ENCODE measurements at places on chromosomes 3 and 15.

DNA sequence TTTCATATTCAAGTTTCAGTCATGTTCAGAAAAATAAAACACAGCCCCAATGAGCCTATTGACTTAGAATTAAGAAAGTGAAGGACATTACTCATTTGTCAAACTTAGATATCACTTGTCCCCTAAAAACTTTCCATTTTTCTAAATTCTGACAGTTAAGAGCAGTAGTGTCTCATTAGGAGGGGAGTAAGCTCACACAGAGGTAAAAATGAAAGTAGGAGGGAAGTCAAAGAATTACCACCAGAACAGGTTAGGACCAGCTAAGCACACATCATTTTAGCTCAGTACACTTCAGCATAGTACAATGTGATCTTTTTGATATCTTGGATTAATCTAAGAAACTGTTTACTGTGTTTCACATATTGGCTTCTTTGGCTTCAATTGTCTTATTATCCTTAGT lies 64.3 kb downstream of the OSTN start:
- DNase-seq = no peak

DNA sequence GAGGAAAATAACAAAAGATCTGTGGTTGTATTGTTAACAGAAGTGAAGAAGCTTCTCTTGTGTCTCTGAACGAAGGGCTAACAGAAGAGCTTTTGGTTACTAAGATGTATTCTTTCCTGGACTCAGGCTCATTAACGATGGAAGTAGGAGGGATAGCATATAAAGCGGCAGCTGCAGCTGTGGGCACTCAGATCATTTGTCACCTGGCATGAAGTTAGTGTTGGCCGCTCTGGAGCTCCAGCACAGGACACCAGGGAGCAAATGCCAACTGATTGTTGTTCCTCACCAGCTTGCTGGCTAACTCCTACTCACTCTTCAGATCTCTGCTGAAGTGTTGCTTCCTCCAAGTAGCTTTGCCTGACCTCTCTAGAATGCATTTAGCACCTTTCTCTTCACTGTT lies 15.5 kb upstream of the SLITRK3 start:
- no peak for DNase-seq

DNA sequence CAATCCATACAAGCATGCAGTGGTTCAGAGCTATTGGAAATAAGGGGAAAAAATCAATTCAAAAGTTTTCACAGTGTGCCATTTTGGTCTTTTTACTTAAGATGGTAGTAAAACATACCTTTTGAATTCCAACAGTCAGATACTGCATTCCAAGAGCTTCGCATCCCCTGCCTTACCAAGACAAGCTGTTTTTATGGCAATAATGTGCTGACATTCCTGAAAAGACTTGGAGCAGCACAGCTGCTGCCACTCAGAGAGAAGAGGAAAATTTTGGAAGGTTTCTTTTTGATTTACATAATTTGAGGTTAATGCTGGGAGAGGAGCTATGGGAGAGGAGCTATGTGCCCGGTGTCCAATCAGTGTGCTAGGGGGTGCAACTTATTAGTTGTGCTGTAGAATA lies 148.3 kb downstream of the FEZF2 start:
- no peak for DNase-seq

DNA sequence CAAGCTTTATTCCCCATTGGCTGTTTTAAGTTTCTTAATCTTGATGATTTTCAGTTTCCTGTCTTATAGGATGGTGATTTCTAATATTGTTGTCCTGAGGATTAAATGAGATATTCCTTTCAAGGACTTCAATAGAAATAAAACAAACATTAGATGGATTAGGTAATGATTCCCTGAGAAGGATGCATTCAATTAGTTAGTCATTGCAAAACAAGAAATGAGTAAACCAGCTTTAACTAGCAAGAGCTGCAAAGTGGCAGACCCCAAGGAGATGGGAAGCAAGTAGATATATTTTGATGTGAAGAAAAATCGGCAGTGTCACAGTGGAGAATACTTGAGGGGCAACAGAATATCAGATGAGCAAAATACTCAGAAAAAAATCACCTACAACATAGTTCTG lies 849.1 kb downstream of the TUSC7 start:
- DNase-seq = no peak

- DNase-seq = no peak
These were observed 16.1 kb upstream of the RARRES1 start for GRCh38 chr3:158748237-158748828.

GRCh38 chr15:93770788-93771187 lies 460.6 kb upstream of the MCTP2 start:
- DNase-seq = no peak

- DNase-seq = no peak
These were observed 25.6 kb downstream of the ALPK3 start for GRCh38 chr15:84842781-84843180.

GRCh38 chr3:148528024-148528423 lies 169.7 kb upstream of the AGTR1 start:
- DNase-seq = no peak

- no peak for DNase-seq
These were observed 66.8 kb downstream of the RPL39L start for GRCh38 chr3:187072511-187072910.

GRCh38 chr15:35720019-35720418 lies 174.1 kb upstream of the DPH6 start:
- no peak for DNase-seq

GRCh38 chr3:165817160-165817709 lies 20.0 kb downstream of the BCHE start:
- DNase-seq = no peak

GRCh38 chr3:145953316-145953715 lies 207.7 kb downstream of the PLOD2 start:
- no peak for DNase-seq

GRCh38 chr15:39926526-39926925 lies 6.5 kb upstream of the GPR176 start:
- DNase-seq = no peak

- DNase-seq = no peak
These were observed 4.1 kb downstream of the LRIG1 start for GRCh38 chr3:66496746-66497145.

DNA sequence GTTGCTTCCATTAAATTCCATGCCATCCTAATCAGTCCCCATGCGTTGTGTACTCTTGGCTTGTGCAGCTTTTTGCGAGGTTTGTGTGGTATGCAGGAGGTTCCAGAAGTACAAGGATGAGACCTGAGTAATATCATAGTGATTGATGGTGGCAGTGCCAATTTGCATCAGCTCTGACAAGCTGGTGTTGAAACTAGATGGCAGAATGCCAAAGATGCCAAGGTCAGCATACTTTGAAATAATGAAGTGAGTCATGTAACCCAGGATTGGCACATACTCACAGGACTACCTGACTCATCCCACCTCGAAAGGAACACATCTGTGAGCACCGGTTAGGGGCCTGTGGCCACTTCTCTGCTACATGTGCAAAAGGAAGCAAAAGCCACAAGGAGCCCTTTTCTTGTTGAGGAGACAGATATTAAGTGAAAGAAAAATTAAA lies 14.3 kb downstream of the KAT2B start:
- DNase-seq = no peak

DNA sequence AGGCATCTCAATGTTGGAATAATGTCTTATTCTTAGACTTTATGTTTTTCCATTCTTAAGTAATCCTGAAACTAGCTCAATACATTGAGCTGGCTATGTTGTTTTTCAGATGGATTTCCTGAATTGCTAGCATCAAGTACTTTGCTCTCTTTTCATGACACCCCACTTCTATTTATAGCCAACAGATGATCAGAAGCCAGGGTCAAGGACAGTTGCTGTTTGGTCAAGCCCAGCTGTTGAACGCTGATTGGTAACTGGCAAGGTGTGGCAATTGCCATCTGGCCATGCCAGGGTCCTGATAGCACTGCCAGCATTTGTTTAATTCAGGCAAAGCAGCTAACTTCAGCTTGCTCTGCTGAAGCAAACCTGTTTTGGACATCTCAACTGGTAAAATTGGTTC lies 46.2 kb upstream of the PLCL2 start:
- no peak for DNase-seq

GRCh38 chr3:196268284-196269163 lies 19.0 kb downstream of the PCYT1A start:
- no peak for DNase-seq

- DNase-seq = no peak
These were observed 535.8 kb downstream of the TBL1XR1 start for GRCh38 chr3:176661432-176661964.

DNA sequence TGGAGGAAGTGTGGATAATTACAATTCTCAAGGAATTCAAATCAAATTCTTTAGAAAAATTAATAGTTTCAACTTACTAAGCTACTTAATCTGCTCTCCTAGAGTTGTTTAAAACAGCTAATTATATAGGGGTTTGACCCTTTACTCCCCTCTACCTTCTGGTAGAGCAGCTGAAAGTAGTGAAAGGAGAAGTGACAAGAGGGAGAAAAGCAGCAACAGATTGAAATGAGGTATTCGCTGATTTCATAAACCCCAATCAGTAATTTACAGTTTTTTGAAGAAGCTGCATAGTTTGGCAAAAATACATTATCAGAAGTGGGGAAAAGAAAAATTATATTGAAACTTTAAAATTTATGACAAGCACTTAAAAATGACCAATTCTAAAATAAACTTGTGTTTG lies 52.8 kb downstream of the ZMAT3 start:
- DNase-seq = no peak

DNA sequence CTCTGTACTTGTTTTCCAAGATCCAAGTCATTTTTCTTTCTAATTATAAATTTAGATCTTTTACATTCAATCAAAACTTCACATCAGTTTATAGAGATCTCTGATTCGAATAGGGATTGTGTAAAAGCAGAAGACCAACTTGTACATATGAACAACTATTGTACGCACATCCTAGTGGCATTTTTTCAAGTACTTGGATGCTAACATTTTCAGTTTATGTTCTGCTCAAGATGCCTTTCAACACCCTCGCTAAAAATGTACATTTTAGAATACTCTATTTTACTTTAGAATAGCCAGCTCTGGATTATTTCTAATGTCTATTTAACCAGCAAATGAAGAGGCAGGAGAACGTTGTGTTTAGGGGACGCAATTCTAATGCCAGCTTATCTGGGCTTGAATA lies 340.7 kb downstream of the ROBO1 start:
- no peak for DNase-seq

GRCh38 chr3:133377396-133377795 lies 22.5 kb upstream of the BFSP2 start:
- no peak for DNase-seq

- no peak for DNase-seq
These were observed 173.7 kb downstream of the CDIN1 start for GRCh38 chr15:36753173-36753572.

GRCh38 chr3:39013289-39013688 lies 38.5 kb downstream of the SCN11A start:
- no peak for DNase-seq

DNA sequence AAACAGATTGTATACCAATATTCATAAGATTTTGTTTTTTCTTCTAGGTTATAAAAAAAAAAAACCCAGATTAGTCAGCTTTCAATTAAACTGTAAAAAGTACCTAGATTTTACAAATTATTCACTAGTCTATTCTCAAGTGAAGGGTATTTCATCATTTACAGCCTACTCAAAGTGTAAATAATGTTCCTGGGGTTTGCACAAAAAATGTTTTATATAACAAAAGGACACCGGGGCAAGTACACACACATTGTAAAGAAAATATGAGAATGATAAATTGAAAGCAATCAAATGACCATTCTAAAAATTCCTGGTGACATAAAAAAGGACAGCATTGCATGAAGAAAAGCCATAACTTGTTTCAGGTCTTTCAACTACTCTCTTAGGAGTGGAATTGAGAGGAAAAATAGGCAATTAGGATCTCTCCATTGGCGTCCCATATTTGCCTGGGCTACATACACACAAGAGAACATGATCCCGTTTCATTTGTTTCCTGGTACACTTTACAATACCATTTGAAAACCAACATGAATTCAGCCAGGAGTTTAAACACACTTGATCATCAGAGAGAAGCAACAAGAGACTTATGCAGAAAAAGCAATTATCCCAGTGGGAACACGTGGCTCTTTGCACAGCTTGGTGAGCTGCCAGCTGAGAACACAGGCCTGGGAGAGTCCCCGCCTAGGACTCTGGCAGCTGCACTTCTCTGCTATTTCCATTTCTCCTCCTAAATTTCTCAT lies 1039.2 kb downstream of the ROBO1 start:
- no peak for DNase-seq

- no peak for DNase-seq
These were observed 1.6 kb upstream of the HYAL3 start for GRCh38 chr3:50300681-50301254.

- DNase-seq = no peak
These were observed 100.0 kb upstream of the RAP2B start for GRCh38 chr3:153061938-153062528.

DNA sequence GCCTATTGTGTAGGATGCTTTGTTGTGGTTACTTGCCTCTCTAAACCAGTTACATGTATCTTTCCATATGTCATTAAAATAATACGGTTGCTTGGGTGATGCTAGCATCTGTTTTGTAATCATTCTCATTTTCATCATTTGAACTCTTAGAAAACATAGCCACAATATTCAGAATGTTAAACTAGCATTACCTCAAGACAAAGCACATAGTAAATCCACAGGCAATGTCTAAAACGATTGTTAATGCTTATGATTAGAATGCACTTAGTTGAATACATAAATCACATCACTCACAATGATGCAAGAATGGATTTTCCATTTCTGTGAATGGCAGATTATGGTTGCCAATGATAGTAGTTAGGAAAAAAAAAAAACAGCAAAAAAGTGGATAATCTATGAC lies 110.0 kb upstream of the NAALADL2 start:
- no peak for DNase-seq

DNA sequence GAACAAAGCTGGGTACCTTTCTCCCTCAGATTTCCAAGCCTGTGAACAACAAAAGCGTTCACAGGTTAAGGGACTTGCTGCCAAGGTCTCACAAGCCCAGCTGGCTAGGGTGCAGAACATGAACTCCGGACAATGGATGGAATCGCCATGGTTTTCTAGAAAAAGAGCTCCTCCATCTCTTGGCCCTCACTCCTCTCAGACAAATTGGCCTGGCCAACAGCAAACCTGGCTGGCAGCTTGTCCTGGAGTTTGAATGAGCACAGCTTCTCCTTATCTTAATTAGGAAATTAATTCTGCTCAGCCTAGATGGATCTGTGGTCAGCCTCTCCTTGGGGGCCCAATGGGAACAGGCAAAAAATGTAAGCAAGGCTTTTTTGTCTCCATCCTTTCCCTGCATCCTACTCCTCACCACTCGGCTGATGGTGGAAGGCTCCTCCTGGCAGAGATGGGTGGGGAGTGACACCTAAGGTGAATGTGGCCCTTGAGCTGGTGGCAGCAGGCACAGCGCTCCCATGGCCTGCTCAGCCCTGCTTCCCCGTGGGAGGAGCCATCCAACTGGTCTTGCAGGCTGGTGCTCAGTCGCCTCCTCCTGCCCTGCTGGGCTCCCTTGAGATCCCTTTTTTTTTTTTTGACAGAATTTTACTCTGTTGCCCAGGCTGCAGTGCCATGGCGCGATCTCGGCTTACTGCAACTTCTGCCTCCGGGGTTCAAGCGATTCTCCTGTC lies 5.8 kb downstream of the KLHL25 start:
- no peak for DNase-seq

GRCh38 chr3:43693594-43693993 lies 2.9 kb downstream of the ABHD5 start:
- no peak for DNase-seq

GRCh38 chr3:193729088-193729465 lies 136.1 kb downstream of the OPA1 start:
- DNase-seq = no peak

All from GM12891 (cell line).